Skin of body (tissue), 3 donors: ENCODE measurements at places on chromosomes 13 and 19.

DNA sequence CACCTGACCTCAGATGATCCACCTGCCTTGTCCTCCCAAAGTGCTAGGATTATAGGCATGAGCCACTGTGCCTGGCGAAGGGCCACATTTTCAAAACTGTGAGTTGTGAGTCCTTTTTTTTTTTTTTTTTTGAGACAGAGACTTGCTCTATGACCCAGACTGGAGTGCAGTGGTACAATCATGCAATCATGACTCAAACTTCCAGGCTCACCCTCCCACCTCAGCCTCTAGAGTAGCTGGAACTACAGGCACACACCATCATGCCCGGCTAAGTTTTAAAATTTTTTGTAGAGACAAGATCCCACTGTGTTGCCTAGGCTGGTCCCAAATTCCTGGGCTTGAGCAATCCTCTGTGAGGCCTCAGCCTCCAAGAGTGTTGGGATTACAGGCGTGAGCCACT lies 3.8 kb upstream of the MYPOP start:
- no peak for DNase-seq

GRCh38 chr13:29925457-29926097 lies 75.2 kb upstream of the UBL3 start:
- peak; percentile 12 for DNase-seq

GRCh38 chr19:12766051-12766521 lies 9.3 kb downstream of the HOOK2 start:
- peak; percentile 70 for DNase-seq

DNA sequence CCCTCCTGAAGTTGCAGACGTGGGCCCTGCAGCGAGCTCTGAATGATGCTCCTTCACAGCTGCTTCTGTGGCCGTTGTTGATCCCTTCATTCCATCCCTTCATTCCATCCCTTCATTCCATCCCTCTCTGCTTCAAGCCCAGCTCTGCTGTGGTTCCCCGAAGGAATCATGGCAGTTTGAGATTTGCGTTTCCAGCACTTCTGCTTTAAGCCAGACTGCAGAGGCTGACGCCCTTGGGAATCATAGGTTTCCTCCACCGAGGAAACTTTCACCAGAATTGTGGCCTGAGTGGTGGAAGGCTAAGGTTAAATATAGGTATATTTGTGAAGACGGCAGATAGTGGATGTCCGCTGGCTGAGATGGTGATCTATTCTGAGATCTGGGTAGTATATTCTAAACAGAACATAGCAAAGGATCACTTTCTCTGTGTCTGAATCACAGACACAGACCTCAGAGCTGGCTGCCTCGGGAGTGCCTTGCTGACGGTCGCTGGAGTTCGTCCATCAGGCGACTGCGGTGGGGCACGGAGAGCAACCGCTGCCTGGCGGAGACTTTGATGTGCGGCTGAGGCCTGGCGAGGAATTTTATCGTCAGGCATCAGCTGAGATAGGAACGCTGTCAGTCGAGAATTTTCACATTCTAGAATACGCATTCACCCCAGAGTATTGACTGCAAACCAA lies 42.8 kb upstream of the DCUN1D2 start:
- no peak for DNase-seq

GRCh38 chr13:31947506-31947905 lies 84.1 kb upstream of the FRY start:
- DNase-seq: no peak
